Activated CD4-positive, alpha-beta T cell treated with anti-CD3 and anti-CD28 coated beads, Interleukin-2, amount 10 ng/mL, durations not matched to agents 7 days and 5 days (primary cell): ENCODE measurements at places on chromosomes 6 and 20. TPM values are rescaled to one million over a fixed set of nuclear protein-coding genes. Genes with fewer than 3 reads are reported as not detected.

DNA sequence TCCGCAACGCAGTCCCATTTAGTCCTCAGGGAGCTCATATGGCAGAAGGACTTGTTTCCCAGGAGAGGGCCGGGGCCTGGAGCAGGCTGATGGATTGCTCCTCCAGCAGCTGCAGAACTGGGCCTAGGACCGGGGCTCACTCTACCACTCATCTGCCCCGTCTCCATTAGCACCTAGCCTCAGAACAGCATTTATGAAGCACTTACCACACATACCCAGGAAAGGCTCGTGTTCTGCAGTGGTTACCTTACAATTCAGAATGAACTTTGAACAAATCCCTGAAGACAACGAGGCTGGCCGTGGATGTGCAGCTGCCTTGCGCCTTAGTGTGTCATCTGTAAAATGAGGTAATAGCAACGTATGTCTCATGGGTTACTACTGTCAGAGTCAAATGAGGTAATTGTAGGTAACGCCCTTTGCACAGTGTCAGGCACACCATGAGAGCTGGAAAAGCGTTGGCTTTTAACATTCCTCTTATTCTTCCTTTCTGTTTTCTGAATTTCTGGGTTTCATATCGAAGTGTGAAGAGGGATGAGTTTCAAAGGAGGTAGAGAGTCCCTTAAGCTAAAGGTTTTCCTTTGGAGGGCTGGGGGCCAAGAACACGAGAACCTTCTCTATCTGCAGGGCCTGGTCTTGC, 46.3 kb upstream of the CD93 start:
- no peaks in the 10 kb centered on the region for H3K36me3 ChIP-seq
- peaks cover 5% of the 10 kb centered on the region for H3K4me1 ChIP-seq
- peaks cover 5% of the 10 kb centered on the region for H3K27me3 ChIP-seq
- H3K27ac ChIP-seq: no peak overlapping the region

DNA sequence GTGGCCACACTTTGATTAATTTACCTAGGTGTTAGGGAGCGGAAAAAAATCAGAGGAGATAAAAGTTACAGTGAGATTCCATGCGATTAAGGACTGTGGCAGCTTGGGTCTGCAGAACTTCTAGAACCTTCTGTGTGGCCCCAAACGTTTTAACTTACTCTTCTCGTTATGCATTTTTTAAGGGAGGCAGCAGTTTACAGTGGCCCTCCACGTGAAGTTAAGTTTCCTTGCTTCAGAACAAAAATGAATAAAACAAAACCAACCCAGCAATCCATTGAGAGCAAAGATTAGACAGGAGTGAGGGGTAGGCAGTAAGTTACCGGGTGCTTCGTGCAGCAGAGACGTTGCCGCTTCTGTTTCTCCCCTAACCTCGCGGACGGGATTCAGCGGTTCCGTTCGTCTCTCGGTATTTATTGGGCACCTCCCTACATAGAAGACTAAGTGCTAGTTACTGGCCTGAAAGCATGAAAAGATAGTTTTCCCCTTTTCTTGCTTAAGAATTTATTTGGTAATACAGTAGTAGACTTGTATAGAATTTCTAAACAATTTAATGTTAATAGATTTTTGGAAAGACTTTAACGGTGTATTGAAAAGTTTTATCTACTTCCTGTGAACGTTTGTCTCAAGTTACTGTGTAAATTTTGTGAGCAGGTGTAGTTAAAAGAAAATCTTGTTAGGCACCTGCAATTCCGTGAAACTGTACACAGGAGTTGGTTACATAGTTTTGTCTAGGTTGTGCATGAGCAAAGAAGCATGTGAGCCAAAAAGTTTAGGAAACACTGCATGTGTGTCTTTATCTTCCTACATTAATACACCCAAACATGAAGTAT, 1.1 kb downstream of the BAG2 start:
- H3K4me3 ChIP-seq: peak overlapping the region; percentile 95
- peak; percentile 52 for DNase-seq
- H3K27ac ChIP-seq: peak overlapping the region; percentile 97
- no peaks in the 10 kb centered on the region for H3K27me3 ChIP-seq

- no peak for DNase-seq
- H3K4me3 ChIP-seq: no peak overlapping the region
- peak overlapping the region; percentile 3 for H3K27ac ChIP-seq
- peaks cover 28% of the 10 kb centered on the region for H3K4me1 ChIP-seq
- peaks cover 12% of the 10 kb centered on the region for H3K36me3 ChIP-seq
- no peaks in the 10 kb centered on the region for H3K27me3 ChIP-seq
Measured at GRCh38 chr6:16504609-16505008, 256.7 kb downstream of the ATXN1 start.

DNA sequence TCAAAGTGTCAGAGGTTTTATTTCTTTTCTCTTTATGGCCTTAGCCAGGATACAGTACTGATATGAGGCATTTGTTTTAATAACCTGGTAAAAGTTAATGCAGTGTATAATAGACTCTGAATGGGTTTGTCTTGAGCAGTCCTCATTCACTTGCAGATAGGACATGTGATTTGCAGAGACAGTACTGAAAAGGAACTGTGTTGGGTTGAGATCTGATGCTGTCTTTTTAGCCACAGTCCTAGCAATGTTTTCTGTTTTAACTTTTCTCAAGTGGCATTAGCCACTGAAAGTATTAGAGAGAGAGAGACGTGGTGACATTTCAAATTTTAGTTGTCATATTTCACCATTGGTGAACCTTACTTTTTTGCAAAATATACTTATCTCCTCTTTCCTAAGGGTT, 547.2 kb upstream of the MAN1A1 start:
- H3K4me3 ChIP-seq: no peak overlapping the region
- H3K27ac ChIP-seq: no peak overlapping the region
- no peaks in the 10 kb centered on the region for H3K4me1 ChIP-seq

- no peaks in the 10 kb centered on the region for H3K36me3 ChIP-seq
- no peak overlapping the region for H3K4me3 ChIP-seq
- H3K27ac ChIP-seq: no peak overlapping the region
- DNase-seq: no peak
- no peaks in the 10 kb centered on the region for H3K4me1 ChIP-seq
Measured at GRCh38 chr6:116012951-116013350, 47.7 kb downstream of the FRK start.

- no peak for DNase-seq
- no peaks in the 10 kb centered on the region for H3K4me1 ChIP-seq
- no peak overlapping the region for H3K27ac ChIP-seq
- no peaks in the 10 kb centered on the region for H3K36me3 ChIP-seq
- no peak overlapping the region for H3K4me3 ChIP-seq
Measured at GRCh38 chr6:162409741-162410691, 317.6 kb downstream of the PRKN start.

- peak; percentile 57 for DNase-seq
- H3K36me3 ChIP-seq: no peaks in the 10 kb centered on the region
- no peak overlapping the region for H3K4me3 ChIP-seq
- H3K27me3 ChIP-seq: peaks cover 29% of the 10 kb centered on the region
- H3K4me1 ChIP-seq: no peaks in the 10 kb centered on the region
Measured at GRCh38 chr20:51220293-51220706, 197.4 kb upstream of the KCNG1 start.

GRCh38 chr6:139443231-139444112, 69.0 kb upstream of the CITED2 start:
- H3K4me1 ChIP-seq: peaks cover 45% of the 10 kb centered on the region
- peaks cover 2% of the 10 kb centered on the region for H3K36me3 ChIP-seq
- H3K27ac ChIP-seq: peak overlapping the region; percentile 27
- H3K4me3 ChIP-seq: no peak overlapping the region

DNA sequence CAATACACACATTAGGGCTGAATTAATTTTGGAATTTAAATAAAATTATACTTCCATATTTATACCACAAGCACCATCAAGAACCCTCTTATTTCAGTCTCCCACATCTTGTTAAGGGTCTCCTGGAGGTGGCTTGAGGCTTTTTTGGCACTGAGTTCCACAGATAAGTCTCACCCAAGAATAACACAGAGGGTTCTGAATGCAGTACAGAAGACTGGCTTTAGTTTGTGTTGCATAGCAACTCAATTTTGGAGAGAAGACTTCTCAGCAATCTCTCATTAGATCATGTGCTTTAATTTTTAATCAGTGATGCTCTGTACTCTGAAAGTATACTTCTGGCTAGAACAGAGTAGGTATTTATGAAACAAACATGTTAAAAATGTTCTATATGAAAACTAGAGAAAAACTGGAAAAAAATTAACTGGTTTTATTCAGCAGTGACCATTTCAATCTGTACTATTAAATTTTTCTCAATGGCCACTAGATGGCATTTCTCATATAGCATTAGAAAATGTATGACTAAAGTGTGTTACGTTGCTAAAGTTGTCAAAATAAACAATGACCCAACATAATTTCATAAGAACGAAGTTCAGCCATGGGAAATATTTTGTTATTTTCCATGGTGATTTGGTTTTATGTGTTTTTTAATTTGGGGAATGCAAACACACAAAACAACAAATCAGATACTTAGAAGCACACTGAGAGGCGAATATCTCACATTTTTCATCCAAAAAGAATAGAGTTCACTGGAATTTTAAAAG, 32.7 kb upstream of the MAP7 start:
- H3K4me1 ChIP-seq: no peaks in the 10 kb centered on the region
- H3K36me3 ChIP-seq: peaks cover 43% of the 10 kb centered on the region
- H3K27me3 ChIP-seq: no peaks in the 10 kb centered on the region
- DNase-seq: no peak
- no peak overlapping the region for H3K4me3 ChIP-seq
- H3K27ac ChIP-seq: no peak overlapping the region

GRCh38 chr6:93087606-93088005, 331.8 kb downstream of the EPHA7 start:
- H3K4me1 ChIP-seq: no peaks in the 10 kb centered on the region
- H3K4me3 ChIP-seq: no peak overlapping the region
- no peak overlapping the region for H3K27ac ChIP-seq
- no peaks in the 10 kb centered on the region for H3K36me3 ChIP-seq

DNA sequence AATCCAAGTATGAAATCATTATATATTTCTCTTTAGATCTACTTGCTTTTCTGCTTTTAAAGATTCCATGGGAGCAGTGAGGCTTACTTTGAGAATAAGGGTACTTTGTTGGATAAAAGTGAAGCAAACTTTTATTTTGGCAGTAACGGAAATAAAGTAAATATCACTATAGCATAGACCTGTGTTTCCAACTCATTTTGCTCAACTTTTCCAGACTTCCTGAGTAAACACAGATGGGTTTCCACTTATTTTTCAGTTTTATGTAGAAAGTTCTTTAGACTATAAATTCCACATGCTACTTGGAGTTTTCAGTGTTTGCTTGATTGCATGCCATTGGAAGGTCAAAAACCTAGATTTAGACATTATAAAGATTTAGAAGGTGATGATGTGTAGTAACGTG, 6.2 kb downstream of the STX16 start:
- peak overlapping the region; percentile 49 for H3K4me3 ChIP-seq
- peaks cover 72% of the 10 kb centered on the region for H3K4me1 ChIP-seq

GRCh38 chr6:42745083-42745639, 742 bp downstream of the TBCC start:
- H3K36me3 ChIP-seq: peaks cover 25% of the 10 kb centered on the region
- H3K4me1 ChIP-seq: peaks cover 36% of the 10 kb centered on the region
- peak; percentile 43 for DNase-seq
- H3K4me3 ChIP-seq: peak overlapping the region; percentile 100
- H3K27me3 ChIP-seq: no peaks in the 10 kb centered on the region

DNA sequence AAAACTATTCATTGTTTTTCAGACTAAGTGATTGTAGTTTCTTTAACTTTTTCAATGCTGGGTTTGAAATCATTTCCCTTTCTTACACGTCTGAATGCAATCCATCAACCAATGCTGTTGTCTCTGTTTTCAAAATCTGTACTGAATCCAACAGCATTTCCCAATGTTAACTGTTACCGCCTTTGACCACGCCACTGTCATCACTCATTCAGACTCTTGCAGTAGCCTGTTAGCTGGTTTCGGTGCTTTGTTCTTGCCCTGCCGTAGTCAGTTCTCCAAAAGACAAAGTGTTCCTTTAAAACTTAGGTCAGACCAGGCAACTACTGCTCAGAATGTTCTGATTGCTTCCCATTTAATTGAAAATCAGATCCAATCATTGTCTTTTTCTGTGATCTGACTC, 131.3 kb downstream of the PLCB4 start:
- H3K4me1 ChIP-seq: no peaks in the 10 kb centered on the region
- H3K27me3 ChIP-seq: no peaks in the 10 kb centered on the region
- no peak for DNase-seq
- H3K4me3 ChIP-seq: no peak overlapping the region

Gene DZANK1
- 1.6 TPM for total RNA-seq

Gene UQCC2
- 77.6 TPM for total RNA-seq

Gene PCSK2
- total RNA-seq: not detected

Gene OSTM1
- total RNA-seq: 28.2 TPM

Gene BPIFB2
- not detected for total RNA-seq

Gene TREML2
- total RNA-seq: 22.9 TPM
